ENCODE measurements at places on chromosomes 6 and 20.

DNA sequence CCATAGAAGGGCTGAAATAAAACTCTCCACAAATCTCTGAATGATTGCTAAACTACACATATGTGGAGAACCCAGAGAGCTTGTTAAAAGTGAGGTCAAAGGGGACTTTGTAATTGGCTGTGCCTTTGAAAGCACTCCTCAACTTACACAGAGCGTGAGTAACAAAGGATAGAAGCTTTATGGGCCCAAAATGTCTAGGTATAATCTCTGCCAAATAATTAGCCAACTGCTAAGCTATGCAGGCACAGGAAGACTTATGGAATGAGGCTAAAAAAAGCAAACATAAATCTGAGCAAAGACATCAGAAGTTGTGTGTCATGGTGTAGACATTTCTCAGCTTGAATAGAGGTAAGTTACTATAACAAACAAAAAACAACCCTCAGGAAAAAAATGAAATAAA is 23.3 kb upstream of the UST start:
- no peak for DNase-seq

- DNase-seq: no peak
These were observed 50.2 kb downstream of the NUDT3 start for GRCh38 chr6:34342247-34342646.

- DNase-seq: no peak
These were observed 14.0 kb upstream of the KIF3B start for GRCh38 chr20:32263398-32263954.

- DNase-seq: no peak
These were observed 65.3 kb downstream of the EDN3 start for GRCh38 chr20:59365611-59366285.

- DNase-seq: no peak
These were observed 25.5 kb downstream of the PCK1 start for GRCh38 chr20:57586370-57586793.

DNA sequence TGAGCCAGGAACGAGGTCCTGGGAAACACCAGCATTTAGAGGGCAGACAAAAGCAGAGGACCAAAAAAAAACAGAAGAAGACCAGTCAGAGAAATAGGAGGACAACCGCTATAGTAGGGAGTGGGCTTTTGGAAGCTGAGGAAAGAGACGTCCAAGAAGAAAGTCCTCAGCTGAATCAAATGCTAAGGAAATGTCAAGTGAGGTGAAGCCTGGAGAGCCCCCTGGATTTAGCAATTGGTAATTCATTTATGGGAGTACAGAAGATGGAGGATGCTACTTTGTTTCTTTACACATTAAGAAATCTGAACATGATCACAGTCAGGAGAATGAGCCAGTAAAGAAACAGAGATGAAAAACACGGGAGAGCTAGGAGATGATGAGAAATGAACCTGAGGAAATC is 41.1 kb downstream of the LRP11 start:
- no peak for DNase-seq

- DNase-seq: no peak
These were observed 9.5 kb upstream of the HLA-DOA start for GRCh38 chr6:33018904-33019303.

GRCh38 chr20:13458860-13459451 is 179.8 kb downstream of the TASP1 start:
- DNase-seq: no peak

DNA sequence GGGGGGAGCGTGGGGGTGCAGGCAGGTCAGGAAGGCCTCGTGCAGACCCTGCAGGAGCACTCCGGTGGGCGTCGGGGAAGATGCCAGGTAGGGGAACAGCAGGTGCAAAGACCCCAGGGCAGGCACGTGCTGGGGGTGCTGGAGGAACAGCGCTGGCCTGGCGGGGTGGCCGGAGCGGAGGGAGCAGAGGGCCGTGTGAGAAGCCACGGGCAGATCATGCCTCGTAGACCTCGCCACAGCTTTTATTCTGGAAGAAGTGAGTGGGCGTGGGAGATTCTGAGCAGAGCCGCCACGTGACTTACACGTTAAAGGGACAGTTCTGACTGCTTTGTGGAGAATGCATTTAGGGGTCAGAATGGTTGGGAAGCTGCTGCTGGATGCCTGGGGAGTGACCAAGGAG is 9.3 kb downstream of the NTSR1 start:
- DNase-seq: no peak

GRCh38 chr6:130775411-130776012 is 51.7 kb upstream of the SMLR1 start:
- no peak for DNase-seq

DNA sequence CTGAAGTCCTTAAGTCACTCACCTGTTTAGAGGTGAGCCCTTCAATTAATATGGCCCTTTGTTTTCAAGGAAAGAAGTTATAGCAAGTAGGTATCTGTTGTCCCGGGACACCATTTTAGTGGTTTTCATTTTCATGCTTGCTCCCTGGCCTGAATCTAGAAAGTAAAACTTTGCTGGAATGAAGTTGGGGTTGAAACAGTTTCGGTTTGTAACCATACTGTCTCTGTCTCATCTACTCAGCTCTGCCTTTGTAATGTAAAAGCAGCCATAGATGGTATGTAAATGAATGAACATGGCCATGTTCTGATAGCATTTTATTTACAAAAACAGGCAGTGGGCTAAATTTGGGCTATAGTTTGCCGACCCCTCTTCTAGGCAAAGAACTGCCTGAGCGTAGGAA is 64.9 kb upstream of the GNRH2 start:
- DNase-seq: no peak

DNA sequence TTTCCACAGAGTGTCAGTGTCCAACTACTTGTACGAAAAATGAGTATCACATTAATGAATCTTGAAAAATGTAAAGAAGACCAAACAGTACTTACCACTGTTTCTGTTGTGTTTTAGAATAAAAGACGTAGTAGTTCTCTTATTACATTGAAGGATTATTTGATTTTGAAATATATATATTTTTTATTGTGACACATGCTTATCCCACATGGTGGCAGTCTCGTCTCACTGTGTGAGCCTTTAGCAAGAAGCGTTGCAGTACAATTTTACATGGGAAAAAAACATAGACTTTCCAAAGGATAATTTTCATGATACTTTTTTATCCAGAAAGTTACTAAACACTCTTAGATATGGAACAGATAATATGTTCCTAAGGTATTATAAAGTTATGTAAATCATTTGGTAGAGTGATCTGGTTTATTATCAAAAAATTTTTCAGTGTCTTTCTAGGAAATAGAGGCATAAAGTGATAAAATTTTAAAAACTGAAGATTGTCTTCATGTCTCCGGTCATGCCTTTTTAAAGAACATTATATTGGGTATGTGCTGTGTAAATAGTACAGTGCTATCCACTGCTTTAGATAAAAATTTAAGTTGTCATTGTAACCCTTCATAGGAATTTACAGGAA is 117.5 kb upstream of the SAMD5 start:
- DNase-seq: no peak

DNA sequence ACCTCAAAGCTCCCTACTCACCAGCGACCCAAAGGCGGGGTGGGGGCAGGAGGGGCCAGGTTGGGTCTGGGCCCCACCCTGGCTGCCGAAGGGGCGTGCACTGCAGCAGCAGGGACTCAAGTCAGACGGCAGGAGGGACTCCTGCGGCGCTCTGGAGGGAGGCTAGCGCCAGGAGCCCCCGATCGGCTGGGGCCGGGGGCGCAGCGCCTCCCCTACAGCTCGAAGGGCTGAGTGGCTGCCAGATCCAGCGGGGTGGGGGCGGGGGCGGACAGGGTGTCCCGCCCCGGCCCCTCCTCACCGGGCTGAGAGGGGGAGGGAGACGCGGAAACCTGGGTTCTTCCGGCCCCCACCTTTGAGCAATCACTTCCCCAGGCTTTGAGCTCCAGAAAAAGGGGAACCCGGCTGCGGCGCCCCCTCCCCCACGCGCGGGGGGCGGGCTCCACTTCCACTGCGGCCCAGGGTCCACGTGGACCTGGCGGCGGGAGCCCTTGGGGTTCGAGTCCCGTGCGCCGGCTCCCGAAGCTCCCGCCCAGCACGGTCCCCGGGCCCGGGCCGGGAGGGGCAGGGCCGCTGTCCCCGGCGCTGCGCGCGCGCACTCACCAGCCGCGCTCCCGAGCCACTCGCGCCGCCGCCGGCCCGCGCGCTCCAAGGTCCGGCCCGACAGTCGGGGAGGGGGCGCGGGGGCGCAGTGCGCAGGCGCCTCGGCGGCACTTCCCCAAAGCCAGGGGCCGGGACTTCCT is at the start of gene RGS19:
Gene RGS19 (minus strand): TSS at position 246 of the 740 bp plus-strand sequence. CDS start 2,632 bp downstream, outside the sequence.
- DNase-seq: peak; percentile 43

DNA sequence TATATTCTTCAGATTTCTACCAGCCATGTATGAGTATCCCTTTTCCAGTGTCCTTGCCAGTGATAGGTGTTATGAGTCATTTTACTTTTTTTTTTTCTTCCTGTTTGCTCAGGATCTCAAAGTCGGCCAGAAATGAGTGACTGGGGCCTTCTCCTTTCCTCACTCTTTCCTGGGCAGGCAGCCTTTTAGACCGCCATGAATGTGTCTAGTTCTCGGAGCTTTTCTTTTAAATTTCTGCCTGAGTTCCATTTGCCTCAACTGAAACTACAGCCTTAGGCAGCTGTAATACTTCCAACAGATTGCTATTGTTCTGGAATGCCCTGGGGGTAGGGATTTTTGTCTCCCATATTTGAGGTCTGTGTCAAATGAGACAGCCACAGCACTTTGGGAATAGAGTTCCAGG is 83.7 kb downstream of the STXBP5 start:
- no peak for DNase-seq

GRCh38 chr20:31587545-31588389 is 17.3 kb upstream of the ID1 start:
- DNase-seq: peak; percentile 29

DNA sequence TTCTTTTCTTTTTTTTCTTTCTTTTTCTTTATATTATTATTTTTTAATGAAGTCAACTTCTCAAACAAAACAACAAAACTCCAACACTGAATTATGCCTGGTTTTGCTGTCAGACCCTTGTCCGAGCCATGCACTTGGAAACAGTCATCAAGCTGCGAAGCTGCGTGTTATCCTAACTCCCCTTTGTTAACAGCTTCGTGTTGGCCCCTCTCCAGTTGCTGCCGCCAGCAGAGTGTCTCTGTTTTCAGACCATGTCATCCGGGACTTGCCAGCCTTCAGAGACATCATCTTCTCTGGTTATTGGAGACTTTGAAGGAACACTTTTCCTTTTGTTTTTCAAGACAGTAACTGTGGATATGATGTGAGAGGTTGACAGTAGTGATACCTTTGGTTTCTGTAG is 83.1 kb downstream of the TRMT11 start:
- no peak for DNase-seq

GRCh38 chr20:45011108-45011526 is 44.8 kb downstream of the STK4 start:
- no peak for DNase-seq

DNA sequence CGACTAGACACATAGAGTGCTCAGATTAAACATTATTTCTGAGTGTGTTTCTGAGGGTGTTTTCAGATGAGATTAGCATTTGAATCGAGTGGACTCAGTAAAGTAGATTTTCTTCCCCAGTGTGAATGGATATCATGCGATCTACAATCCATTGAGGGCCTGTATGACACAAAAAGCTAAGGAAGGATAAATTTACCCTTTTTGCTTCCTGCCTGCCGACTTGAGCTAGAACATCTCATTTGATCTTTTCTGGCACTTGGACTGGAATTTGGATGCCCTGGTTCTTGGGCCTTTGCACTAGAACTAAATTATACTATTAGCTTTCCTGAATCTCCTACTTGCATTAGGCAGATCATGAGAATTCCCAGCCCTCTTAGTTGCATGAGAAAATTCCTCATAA is 675.8 kb downstream of the DOK5 start:
- DNase-seq: no peak

All from D721Med (cell line).